HFFc6 (cell line): ENCODE measurements at places on chromosomes 4 and X.
A peak's percentile ranks its signal among the peaks of the same experiment; 100 is the strongest.

DNA sequence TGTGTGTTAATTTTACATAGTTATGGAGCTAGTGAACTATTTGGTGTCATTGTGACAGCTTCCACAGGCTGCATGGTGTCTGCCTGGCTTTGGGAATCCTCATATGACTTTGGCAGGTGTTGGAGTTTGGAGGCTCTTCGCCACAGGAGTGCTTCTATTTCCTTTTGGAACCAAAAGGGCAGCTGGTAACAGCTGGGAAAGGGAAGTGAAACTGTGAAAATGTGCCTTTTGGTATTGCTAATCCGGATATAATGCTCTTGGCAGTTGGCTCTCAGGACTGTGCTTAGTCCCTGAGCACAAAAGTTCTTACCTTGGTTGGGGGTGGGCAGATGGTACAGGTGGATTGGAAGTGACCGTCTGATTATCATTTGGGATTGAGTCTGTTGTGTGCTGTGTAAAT lies 18.1 kb downstream of the OFD1 start:
- no peak overlapping the region for H3K4me3 ChIP-seq
- peaks cover 10% of the 10 kb centered on the region for H3K4me1 ChIP-seq
- no peak for DNase-seq

DNA sequence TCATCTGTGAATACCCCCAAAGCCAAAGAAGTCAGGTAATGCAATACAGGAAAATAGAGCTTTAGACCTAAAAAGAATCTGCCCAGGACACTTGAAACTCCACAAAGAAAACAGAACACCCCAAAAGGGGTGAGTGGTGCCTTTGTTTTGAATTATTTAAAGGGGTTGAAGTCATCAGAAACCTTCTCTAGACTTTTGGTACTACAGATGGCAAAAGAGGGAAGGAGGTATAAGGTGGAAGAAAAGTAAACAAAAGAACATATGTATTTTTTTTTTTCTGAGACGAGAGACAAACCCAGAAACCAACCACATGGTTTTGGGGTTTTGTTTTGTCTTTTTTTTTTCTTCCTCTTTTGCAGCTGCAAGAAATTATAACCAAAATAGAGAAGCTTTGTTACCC lies 1477.8 kb downstream of the C4orf33 start:
- H3K4me3 ChIP-seq, result no peak overlapping the region
- H3K27ac ChIP-seq, result no peak overlapping the region
- no peaks in the 10 kb centered on the region for H3K4me1 ChIP-seq
- DNase-seq, result no peak
- H3K27me3 ChIP-seq, result peaks cover 4% of the 10 kb centered on the region

GRCh38 chr4:186820391-186820891 lies 96.8 kb upstream of the FAT1 start:
- DNase-seq, result peak; percentile 26
- no peaks in the 10 kb centered on the region for H3K36me3 ChIP-seq
- no peaks in the 10 kb centered on the region for H3K27me3 ChIP-seq
- no peak overlapping the region for H3K4me3 ChIP-seq
- H3K4me1 ChIP-seq, result peaks cover 28% of the 10 kb centered on the region

DNA sequence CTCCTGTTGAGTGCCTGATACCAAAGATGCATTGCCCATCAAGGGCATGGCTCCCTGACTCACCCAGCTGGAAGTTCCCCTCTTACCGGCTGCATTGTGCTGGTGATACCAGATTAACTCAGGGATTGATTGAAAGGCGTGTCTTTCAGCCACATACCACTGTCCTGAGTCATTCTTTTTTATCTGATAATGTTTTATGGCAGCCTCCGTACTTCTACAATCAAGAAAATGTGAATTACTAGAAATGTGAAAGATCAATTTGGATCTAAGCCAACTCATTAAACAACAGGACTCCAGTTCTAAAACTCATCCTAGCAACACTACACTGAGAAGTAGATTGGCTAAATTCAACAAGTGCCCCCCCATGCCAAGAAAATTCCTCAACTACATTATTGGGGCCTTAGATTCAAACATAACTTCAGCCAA lies 40.0 kb downstream of the TXK start:
- H3K4me1 ChIP-seq, result peaks cover 13% of the 10 kb centered on the region
- H3K27ac ChIP-seq, result no peak overlapping the region

GRCh38 chrX:7996414-7996813 lies 69.2 kb upstream of the PNPLA4 start:
- H3K4me1 ChIP-seq, result peaks cover 11% of the 10 kb centered on the region
- H3K27ac ChIP-seq, result no peak overlapping the region
- no peak overlapping the region for H3K4me3 ChIP-seq
- peaks cover 7% of the 10 kb centered on the region; the same call in 1 of the 2 replicates for H3K27me3 ChIP-seq

DNA sequence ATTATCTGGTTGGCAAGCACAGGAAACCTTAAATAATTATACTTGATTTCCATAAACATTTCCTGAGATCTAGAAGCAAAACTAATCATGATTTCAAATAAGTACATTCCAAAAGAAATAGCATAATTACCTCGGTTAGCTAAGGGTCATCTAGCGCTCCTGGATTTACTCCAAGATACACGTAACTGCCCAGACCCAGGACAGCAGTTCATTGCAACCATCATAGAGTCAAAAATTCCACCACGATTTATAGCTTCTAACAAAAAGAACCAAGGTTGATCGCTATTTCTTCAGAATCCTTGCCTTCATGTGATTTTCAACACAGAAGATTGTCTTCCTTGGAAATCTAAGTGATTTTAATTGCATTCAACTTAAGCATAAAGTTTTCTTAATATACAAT lies 1235.5 kb upstream of the TENM3 start:
- H3K36me3 ChIP-seq, result no peaks in the 10 kb centered on the region
- no peaks in the 10 kb centered on the region for H3K4me1 ChIP-seq
- no peaks in the 10 kb centered on the region for H3K27me3 ChIP-seq

DNA sequence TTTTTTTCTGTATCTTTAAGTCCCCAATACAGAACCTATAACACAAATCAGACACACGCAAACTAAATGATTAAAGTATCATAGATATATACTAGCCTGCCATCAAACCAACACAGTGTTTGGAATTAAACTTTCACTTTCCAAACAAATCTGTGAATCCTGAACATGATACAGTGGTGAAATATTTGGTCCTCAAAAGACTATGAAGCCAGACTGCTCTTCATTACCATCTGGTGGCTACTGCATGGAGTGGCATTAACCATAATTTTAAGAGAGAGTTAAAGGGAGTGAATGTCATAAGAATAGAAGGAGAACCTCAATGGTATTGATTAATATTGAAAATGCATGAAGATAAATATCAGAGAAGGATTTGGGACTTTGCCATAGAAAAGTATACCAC lies 9.2 kb upstream of the GABRA4 start:
- no peaks in the 10 kb centered on the region for H3K27me3 ChIP-seq
- no peak overlapping the region for H3K27ac ChIP-seq
- H3K4me3 ChIP-seq, result no peak overlapping the region

DNA sequence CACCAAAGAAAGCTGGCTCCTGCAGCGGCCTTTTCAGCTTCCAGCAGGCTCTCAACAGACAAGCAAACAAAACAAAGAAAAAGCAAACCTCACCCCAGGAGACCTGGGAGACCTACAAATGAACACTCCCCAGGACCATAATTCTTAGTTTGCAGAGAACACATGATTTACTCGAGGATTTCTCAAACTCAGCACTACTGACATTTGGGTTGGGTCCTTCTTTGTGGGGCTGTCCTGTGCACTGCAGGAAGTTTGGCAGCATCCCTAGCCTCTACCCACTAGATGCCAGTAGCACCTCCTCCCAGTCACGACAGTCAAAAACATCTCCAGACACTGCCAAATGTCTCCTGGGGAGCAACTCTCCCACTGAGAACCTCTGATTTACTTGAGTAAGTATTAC lies 21.9 kb downstream of the APOO start:
- peaks cover 42% of the 10 kb centered on the region for H3K4me1 ChIP-seq
- no peak for DNase-seq
- no peak overlapping the region for H3K4me3 ChIP-seq
